RKO (cell line): ENCODE measurements at places on chromosomes 6 and 20.

- peak; percentile 94 for DNase-seq
These were observed 15.7 kb downstream of the ATP9A start for GRCh38 chr20:51752343-51752951.

- no peak for DNase-seq
These were observed 193.9 kb downstream of the SLC24A3 start for GRCh38 chr20:19406381-19406780.

DNA sequence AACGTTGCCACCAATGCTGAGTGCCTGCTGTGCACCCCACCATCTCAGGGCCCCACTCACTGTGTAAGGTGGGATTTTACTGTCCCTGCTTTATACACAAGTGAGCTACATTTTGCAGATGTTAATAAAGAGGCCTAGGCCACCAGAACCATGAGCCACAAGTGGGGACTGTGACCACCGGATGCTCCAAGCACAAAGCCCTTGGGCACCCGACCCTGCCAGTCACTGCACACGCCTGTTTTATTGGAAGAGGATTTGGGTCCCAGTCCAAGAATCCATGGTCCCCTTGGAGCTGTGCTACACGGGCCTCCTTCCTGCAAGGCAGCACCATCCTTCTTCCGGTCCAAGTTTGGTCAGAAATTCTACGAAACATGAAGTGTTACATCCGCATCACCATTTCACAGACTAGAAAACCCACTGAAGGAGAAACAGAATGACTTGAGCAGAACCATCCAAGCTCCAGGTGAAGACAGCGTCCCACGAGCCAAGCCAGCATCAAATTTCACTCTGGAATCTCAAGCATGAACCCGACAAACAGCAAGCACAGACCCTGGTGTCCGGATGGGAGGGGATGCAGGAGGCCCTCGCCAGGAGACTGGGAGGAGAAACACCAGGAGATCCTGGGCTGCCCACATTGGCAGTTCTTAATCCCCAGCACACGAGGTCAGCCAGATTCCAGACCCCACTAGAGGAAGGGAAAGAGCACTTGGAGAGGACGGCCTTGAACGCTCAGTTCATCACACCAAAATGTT, 226.9 kb downstream of the DLL1 start:
- DNase-seq: no peak

DNA sequence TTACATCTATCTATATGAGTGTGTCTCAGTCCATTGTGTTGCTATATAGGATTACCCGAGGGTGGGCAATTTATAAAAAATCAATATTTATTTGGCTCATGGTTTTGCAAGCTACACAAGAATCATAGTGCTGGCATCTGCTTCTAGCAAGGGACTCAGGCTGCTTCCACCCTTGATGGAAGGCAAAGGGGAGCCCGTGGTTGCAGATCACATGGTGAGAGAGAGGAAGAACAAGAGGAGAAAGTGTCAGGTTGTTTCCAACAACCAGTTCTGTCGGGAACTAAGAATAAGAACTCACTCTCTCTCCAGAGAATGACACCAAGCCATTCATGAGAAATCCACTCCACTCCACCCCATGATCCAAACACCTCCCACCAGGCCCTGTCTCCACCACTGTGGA, 48.2 kb upstream of the TENT5A start:
- DNase-seq: no peak

- DNase-seq: no peak
These were observed 87.2 kb downstream of the TAF4 start for GRCh38 chr20:61978491-61978890.

- peak; percentile 83 for DNase-seq
These were observed 809 bp downstream of the SRPK1 start for GRCh38 chr6:35919827-35920751.

- DNase-seq: no peak
These were observed 31.2 kb downstream of the GCNT2 start for GRCh38 chr6:10552270-10552810.

- no peak for DNase-seq
These were observed 29.8 kb downstream of the CTNNBL1 start for GRCh38 chr20:37723668-37724067.

GRCh38 chr20:4805663-4806449, 84.1 kb downstream of the PRND start:
- no peak for DNase-seq

GRCh38 chr6:15399641-15400470, 154.0 kb downstream of the JARID2 start:
- DNase-seq: no peak

GRCh38 chr6:2404211-2404929, 159.0 kb upstream of the GMDS start:
- DNase-seq: no peak

GRCh38 chr6:162289972-162290371, 437.6 kb downstream of the PRKN start:
- no peak for DNase-seq

DNA sequence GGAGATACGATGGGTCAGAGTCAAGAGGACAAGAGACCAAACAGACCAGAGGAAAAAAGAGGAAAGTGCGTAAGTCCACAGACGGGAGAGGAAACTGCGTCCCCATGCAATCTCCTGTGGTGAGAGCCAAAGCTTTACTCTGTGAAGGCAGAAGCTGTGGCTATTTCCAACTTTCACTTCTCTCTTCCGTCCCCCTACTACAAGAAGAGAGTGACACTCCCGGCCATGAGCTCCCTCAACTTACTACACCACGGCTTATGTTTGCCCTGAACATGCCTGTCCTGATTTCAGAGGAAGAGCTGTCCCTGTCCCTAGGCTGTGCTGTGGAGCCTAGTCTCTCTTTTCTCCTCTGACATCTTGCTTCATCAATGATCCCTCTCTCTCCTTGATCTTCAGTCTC, 11.5 kb upstream of the SSR1 start:
- no peak for DNase-seq

DNA sequence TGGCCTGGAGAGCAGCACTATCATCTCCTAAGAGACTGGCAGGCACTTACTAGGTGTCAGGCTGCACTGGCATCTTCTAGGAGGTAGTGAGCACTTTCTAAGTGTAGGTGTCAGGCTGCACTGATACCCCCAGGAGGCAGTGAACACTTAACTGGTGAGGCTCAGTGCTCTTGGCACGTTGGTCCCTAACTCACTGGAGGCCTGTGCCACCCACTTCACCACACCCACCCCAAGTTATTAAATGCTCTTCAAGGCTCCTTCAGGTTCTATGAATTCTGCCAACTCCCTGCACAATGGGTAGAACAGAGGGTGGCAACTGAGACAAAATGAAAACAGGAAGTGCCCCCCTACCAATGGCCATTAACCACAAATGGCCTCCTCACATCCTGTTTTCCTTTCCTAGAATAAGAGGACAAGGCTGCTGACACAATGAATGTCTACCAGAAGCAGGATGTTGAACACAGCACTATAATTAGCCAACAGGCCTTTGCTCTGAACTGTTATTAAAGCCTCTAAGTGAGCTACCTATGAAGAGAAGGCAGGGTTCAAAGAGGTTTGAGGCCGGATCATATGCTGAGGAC, 29.4 kb downstream of the NCOA5 start:
- no peak for DNase-seq

DNA sequence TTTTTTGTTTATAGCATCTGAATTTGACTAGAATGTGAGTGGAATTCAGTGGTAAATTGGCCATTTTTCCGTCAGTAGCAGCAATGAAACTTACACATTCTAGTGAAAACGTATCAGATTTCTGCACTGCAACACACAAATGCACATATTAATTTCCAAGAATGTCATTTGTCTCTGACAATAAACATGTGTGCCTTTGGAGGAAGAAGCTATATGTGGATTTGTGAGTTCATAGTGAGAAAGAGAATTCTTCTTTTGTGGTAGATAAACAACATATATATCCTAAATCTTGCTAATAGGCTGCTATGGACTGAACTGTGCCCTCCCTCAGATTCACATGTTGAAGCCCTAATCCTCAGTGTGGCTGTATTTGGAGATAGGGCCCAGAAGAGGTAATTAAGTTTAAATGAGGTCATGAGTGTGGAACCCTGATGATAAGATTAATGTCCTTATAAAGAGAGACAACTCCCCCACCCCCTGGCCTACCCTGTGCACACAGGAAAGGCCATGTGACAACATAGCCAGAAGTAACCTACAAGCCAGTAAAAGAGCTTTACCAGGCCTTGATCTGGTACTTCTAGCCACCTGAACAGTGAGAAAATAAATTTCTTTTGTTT, 200.2 kb upstream of the EYA4 start:
- DNase-seq: no peak

DNA sequence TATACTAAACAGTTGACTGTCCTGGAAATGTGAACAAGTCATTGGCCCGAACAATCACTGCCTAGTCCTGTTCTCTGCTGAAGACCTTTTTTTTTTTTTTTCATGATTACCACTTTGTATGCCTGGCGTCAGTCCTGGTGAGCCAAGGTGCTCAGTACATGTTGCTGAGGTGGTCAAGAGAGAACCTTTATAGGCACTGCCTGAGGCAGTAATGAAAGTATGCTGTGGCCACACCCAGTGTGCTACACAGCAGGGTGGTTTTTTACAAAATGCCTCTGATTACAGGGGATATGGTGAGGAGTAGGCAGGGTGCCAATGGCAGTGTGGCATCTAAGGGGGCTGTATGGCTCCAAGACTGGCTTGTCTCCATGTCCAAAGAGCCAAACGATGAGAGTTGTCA, 135.1 kb upstream of the ENPP5 start:
- DNase-seq: no peak

DNA sequence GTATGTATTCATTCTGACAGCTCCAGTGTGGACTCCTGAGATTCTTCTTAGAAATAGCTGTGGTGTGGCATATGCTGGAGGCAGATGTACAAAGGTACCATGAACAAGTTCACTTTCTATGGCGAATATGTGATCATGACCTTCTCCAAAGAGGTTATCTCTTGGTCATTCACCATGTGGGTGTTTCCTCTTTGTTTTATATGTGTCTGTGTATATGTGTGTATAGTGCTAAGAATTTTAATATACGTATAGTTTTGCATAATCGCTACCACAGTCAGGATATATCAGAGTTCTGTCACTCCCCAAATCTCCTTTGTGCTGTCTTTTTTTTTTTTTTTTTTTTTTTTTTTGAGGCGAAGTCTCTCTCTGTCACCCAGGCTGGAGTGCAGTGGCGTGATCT, 47.1 kb downstream of the PHACTR2 start:
- DNase-seq: no peak

- no peak for DNase-seq
These were observed 920.2 kb downstream of the GRIK2 start for GRCh38 chr6:102313699-102314098.

DNA sequence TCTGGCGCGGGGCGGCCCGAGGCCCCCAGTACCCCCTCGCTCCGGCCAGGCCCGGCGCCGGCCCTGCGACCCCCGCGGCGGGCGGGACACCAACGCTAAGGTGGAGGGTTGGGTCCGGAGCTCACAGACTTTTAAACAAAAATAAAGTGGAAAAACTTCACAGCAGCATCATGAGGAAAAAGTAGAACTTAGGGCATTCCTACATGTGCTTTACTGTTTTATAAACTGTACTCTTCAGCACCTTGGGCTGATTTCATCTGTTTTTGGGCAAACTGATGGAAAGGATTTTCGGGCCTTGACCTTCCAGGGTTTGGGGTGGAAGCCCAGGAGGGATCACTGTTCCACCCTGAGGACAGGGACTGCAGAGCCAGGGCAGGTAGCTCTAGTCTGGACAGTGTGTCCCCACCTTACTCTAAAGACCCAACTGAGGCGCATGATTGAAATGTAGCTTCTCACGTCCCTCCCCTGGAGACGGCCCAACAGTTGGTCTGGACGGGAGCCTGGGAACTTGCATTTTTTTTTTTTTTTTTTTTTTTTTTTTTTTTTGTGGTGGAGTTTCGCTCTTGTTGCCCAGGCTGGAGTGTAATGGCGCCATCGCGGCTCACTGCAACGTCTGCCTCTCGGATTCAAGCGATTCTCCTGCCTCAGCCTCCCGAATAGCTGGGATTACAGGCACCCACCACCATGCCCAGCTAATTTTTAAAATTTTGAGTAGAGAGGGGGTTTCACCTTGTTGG, 740 bp downstream of the NELFCD start:
- DNase-seq: peak; percentile 38

- no peak for DNase-seq
These were observed 34.7 kb downstream of the HM13 start for GRCh38 chr20:31548820-31549512.

DNA sequence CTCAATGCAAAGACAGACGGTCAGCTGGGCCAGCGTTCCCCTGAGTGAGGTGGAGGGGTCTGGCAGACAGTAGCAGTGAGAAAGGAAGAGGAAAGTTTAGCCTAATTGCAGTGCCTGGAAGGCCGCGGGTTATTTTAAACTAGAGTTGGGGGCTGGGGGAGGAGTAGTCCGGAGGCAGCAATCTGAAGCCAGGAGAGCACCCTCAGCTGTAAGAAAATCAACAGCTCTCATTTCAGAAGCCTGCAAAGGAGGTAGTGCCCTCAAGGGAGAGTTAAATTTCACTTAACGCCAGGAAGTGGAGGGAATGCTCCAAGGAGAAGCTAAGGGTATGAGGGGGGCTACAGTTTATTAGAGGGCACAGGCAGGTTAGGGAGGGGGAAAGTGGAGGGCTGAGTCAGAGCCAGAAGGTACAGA, 26.9 kb downstream of the RING1 start:
- DNase-seq: no peak

- no peak for DNase-seq
These were observed 52.3 kb upstream of the TBX18 start for GRCh38 chr6:84816741-84817140.

- no peak for DNase-seq
These were observed 361.1 kb downstream of the FARS2 start for GRCh38 chr6:5622276-5623005.

DNA sequence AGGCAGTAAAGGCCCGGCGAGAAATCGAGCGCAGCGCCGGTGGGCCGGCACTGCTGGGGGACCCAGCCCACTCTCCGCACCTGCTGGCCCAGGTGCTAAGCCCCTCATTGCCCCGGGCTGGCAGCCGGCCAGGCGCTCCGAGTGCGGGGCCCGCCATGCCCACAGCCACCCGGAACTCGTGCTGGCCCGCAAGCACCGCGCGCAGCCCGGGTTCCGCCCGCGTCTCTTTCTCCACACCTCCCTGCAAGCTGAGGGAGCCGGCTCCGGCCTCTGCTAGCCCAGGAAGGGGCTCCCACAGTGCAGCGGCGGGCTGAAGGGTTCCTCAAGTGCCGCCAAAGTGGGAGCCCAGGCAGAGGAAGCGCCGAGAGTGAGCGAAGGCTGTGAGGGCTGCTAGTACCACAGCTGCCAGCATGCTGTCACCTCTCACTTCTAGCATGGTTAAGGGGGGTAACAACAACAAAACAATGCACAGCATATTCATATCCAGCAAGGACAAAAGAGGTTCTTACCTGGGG, 11.3 kb upstream of the GMPR start:
- DNase-seq: no peak

DNA sequence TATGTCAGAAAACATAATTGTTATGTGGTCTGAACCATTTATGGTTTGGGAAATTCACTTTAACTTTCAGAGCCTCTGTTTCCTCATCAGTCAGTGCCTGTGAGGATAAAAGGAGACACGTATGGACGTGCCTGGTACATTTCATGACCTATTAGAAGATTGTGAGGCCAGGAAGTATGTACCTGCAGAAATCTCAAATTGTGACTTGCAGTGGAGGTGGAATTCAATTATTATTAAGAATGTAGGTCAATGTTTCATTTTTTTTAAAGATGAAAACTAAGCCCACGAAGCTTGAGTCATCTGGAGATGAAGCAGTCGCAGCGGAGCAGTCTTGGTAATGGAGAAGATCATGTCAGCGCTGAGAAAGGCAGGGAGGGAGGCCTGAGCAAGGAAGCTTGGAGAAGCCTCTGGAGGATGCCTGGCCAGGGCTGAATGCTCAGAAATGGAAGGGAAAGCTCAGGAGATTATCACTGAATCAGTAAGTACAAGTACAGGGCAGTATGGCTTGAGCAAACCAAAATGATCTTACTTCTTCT, 3.9 kb upstream of the DSE start:
- DNase-seq: no peak

GRCh38 chr20:58568483-58569240, 53.5 kb upstream of the APCDD1L start:
- DNase-seq: no peak
